Fibroblast of the aortic adventitia (primary cell): ENCODE measurements at places on chromosomes 2 and 18. TPM values are rescaled to one million over a fixed set of nuclear protein-coding genes. Genes with fewer than 3 reads are reported as not detected.

GRCh38 chr2:11186145-11186544 is 30.9 kb downstream of the SLC66A3 start:
- no peak for DNase-seq

- no peak for DNase-seq
These were observed 51.8 kb upstream of the CYRIA start for GRCh38 chr2:16717477-16717876.

- DNase-seq: peak; percentile 87
These were observed 23.3 kb upstream of the ST3GAL5 start for GRCh38 chr2:85911814-85912692.

The SULT1C4 gene
- 0.33 TPM in 1 of 2 replicates, not detected in the other for total RNA-seq

DNA sequence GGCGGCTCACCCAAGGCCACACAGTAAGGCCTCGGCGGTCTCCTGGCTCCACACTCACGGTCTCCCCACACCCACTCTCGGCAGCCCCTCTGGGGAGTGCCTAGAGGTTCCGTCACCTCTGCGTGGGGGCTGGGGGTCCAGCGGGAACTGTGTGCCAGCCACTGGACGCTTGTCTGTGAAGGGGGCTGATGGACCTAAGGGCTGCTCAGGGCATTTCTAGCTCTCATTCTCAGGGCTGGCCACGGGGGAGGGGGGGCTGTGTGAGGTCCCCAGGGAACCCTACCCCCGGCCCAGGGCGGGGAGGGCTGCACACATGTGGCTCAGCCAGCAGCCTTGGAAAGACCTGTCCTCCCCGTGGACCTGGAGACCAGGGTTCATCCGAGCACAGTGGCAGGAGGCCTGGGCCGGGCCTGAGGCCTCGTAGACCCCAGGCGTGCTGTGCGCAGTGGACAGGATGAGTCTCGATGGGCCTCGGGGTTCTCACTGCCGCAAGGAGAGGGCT is 27.1 kb upstream of the ODC1 start:
- no peak for DNase-seq

The MARCHF4 gene
- 0.57 and 1.3 TPM in 2 replicates for total RNA-seq

DNA sequence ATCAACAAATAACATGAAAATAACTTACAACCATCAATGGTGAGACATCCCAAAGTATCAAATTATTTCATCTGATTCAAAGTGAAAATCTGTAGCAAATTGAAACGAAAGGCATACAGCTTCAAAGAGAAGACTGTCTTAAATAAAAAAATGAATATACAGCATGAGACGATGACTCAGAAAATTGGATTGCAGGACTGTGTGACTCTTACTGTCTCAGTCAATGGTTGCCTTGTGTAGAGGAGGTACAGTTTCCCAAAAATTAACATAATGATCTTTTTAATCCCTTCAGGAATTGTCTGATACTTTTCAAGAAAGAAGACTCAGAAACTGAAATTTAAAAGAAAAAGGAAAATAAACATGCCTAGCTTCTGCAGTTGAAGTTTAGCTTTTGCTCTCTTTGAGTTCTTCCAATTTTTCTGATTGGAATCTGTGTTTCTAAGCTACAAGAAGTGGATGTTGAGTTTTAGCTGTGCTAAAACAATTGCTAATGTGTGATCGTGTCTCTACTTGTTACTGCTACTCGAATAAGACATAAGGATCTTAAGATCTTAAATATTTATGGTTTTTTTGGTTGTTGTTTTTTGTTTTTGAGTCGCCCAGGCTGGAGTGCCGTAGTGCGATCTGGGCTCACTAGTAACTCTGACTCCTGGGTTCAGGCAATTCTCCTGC is 41.1 kb upstream of the EPB41L3 start:
- DNase-seq: peak; percentile 16

- DNase-seq: peak; percentile 96
These were observed 57.7 kb upstream of the MAP4K3 start for GRCh38 chr2:39494784-39495251.

DNA sequence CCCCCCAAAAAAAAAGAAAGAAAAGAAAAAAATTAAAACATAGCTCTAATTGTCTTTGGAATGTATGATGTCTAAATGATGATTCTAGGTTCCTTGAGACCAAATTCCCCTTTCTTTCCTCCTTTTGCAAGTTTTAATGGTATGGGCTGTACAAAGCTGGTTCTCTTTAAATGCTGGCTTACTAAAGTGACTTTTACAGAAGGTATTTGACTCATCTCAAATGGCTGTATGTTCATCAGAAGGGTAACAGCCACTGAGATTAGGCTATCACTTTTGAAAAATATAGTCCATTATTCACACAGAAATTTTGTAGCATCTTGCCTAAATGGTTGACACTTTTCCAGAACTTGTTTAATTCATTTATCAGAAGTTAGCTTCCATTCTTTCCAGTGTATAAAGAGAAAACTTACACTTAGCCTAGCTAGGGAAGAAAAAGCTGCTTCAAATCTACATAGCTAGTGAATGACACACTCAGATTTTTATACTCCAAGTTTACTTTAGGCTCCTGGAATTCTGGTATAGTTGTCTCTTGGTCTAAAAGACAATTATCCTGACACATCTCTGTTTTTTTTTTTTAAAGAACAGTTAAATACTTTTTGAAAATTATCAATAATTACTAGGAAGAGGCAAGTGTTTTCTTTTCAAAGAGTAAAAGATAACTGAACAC is 622.6 kb downstream of the LRP1B start:
- no peak for DNase-seq

GRCh38 chr18:43680096-43680495 is 402.8 kb upstream of the SYT4 start:
- DNase-seq: peak; percentile 58
